ENCODE measurements at places on chromosomes 7 and 10.

DNA sequence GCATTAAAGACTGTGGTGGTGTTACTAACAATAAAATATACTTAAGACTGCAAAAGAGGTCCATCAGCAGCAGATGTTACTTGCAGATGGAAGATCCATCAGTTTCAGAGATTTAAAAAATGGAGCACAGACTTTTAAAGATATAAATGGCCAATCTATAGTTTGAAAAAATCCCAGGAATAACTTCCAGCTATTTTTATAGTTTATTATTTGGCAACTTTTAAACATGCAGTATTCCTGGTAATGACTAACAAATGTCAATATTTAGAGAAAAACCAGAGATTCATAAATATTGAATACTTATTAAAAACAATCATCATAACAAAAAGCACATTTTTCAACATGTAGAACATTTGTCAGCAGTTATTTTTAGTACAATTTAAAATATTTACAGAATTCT lies 30.7 kb downstream of the RTKN2 start:
- no peak for DNase-seq

DNA sequence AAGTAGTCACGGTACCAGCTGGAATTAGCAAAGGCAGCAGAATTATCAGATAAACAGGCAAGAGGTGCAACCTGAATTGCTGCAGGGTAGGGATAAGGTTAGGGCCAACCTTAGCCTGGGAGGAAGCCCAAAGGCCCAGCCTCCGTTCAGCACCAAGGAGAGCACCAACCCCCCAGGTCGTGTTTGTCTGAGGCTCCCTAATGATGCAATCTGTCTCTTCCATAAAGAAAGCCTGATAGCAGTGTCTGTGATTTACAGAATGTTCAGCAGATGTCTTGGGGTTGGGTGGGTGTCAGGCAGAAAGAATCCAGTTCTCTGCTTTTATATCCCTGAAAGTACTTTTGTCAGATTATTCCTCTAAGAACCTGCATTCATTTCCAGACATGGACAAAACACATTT lies 328.4 kb upstream of the AOAH start:
- DNase-seq, result peak; percentile 45

- peak; percentile 79 for DNase-seq
Measured at GRCh38 chr7:128933180-128933891, 4.4 kb upstream of the IRF5 start.

GRCh38 chr7:18583305-18583704 lies 87.8 kb downstream of the HDAC9 start:
- DNase-seq, result no peak

- DNase-seq, result no peak
Measured at GRCh38 chr7:43557831-43558495, 24.9 kb upstream of the STK17A start.
